ENCODE measurements at places on chromosomes 5 and 9. TPM values are rescaled to one million over a fixed set of nuclear protein-coding genes. Genes with fewer than 3 reads are reported as not detected.

NEK6 gene
- total RNA-seq: 84.5 TPM

HMCN2 gene
- 3.0 TPM for total RNA-seq

AGXT2 gene
- 50.8 TPM for total RNA-seq

NAA35 gene
- 7.9 TPM for total RNA-seq

PCDHGA8 gene
- 0.35 TPM for total RNA-seq

F2R gene
- 5.4 TPM for total RNA-seq

COL27A1 gene
- total RNA-seq: 51.0 TPM

GRCh38 chr5:180096616-180097015, 25.1 kb upstream of the RNF130 start:
- no peak for DNase-seq

GRCh38 chr9:136300016-136300545, 3.8 kb downstream of the CCDC187 start:
- no peak for DNase-seq

DNA sequence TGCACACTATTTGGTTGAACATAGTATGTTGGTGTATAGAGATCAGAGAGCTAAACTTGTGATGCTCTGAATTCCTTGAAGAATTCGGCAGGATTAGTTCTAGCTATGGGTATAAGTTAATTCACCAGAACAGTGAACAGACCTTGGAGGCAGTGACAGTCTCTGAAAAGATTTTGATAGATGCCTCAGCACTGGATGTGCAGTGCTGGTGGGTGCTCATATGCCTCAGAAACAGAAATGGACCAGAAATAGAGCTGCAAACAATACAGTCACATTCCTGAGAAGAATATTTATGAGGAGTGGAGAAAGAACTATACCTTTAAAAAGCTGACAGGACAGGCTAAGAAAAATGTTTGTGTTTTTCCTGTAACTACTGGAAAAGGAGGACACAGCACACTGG, 747.7 kb downstream of the KCTD16 start:
- no peak for DNase-seq

- peak; percentile 62 for DNase-seq
Measured at GRCh38 chr9:127608104-127608966, 3.7 kb upstream of the STXBP1 start.

DNA sequence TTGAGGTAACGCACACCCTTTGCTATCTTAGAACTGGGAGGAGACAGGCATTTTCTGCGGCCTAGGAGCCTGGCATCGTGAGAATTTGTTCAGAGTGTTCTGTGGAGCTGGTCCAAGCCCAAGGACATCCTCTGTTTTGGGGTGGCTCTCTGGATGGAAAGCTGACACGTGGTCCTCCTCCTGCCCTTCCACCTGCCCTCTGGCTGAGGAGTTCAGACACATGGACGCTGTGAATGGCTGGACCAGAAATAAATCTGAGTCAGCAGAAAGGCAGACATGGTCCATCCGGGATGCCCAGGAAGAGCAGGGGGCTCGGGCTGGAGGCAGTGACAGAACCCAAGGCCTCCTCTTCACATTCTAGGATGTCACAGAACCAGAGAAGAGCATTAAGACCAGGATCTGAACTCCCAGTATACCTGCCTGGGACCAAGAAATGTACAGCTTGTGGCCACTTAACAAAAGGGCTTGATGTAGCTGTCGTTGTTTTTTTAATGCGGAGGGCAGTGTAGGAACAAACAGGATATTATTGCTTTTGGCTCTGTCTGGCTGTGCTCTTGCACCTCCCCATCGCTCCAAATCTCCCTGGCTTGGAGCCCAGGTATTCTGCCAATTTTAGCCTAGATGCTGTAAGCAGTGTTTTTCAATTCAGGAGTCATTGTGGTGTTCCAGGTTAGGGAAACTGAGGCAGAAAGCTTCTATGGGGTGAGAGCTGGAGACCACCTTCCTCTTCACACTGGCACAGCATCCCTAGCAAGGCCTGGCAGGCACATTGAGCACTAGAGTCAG, 2.4 kb downstream of the CKMT2 start:
- DNase-seq: no peak

DNA sequence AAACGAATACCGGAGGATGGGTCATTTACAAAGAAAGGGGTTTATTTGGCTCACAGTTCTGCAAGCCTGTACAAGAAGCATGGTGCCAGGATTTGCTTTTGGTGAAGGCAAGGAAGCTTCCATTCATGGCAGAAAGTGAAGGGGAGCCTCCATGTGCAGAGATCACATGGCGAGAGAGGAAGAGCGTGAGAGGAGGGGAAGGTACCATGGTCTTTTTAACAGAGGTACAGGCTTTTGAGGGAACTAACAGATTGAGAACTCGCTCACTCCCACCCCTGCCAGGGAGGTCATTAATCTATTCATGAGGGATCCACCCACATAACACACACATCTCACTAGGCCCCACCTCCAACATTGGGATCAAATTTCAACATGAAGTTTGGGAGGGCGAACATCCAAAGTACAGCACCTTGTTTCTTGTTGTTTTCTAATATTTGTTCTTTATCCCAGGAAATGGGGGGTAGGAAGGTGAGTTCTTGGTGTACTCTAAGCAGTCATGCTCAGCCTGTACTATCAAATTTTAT, 18.5 kb downstream of the TMC1 start:
- DNase-seq: no peak

GRCh38 chr5:177366528-177367322, 9.0 kb downstream of the RGS14 start:
- peak; percentile 95 for DNase-seq

All from left lobe of liver (tissue), 2 donors.